ENCODE measurements at places on chromosomes 6 and 20. TPM values are rescaled to one million over a fixed set of nuclear protein-coding genes. Genes with fewer than 3 reads are reported as not detected.

Gene PNLDC1
- total RNA-seq, result 0.51 TPM

Gene PREP
- total RNA-seq, result 20.3 TPM

Gene STMND1
- not detected for total RNA-seq

Gene C6orf62
- total RNA-seq, result 205 TPM

Gene SLC35D3
- total RNA-seq, result not detected

Gene ANGPT4
- total RNA-seq, result not detected

Gene LHFPL5
- not detected for total RNA-seq

Gene BPIFB4
- not detected for total RNA-seq

Gene GMPR
- total RNA-seq, result 26.0 TPM

Gene RAB44
- not detected for total RNA-seq

Gene SUMO4
- 1.3 TPM for total RNA-seq

Gene LAMA2
- total RNA-seq, result 0.74 TPM

Gene THEMIS
- total RNA-seq, result not detected

Gene TGM3
- total RNA-seq, result not detected

Gene PGC
- not detected for total RNA-seq

Gene EPB41L1
- total RNA-seq, result 21.1 TPM

Gene TRPC4AP
- total RNA-seq, result 100 TPM

Gene TMEM170B
- total RNA-seq, result 2.4 TPM

Gene BTBD9
- total RNA-seq, result 12.1 TPM

Gene EFCAB8
- total RNA-seq, result under 0.01 TPM

Gene NOL4L
- 16.5 TPM for total RNA-seq

Gene PI3
- not detected for total RNA-seq

Gene RSPH4A
- total RNA-seq, result 0.68 TPM

Gene C6orf132
- total RNA-seq, result not detected

Gene ID4
- total RNA-seq, result 0.85 TPM

Gene PPP1R3G
- 0.74 TPM for total RNA-seq

Gene HRH3
- not detected for total RNA-seq

Gene SLA2
- total RNA-seq, result not detected

Gene WFDC6
- total RNA-seq, result not detected

Gene KCNQ2
- total RNA-seq, result not detected

Gene PRICKLE4
- total RNA-seq, result 6.9 TPM

Gene THBS2
- 2.0 TPM for total RNA-seq

Gene CRISP3
- total RNA-seq, result not detected

Gene MYLK2
- total RNA-seq, result 8.5 TPM

Gene NRSN1
- not detected for total RNA-seq

Gene CD40
- 21.3 TPM for total RNA-seq

Gene NKX2-2
- total RNA-seq, result not detected

Gene ADGRB3
- not detected for total RNA-seq

Gene ACTL10
- 2.2 TPM for total RNA-seq

Gene RIPOR3
- 0.68 TPM for total RNA-seq

Gene NECAB3
- 12.4 TPM for total RNA-seq

Gene SLC32A1
- total RNA-seq, result not detected

Gene BTNL2
- total RNA-seq, result not detected

Gene CLPSL1
- not detected for total RNA-seq

Gene GLP1R
- total RNA-seq, result not detected

Gene TRERF1
- 0.17 TPM for total RNA-seq

Gene OR12D3
- not detected for total RNA-seq

Gene APOM
- total RNA-seq, result 0.37 TPM

Gene TM9SF4
- 33.5 TPM for total RNA-seq

Gene HLA-DRA
- total RNA-seq, result not detected

Gene PPP1R18
- 41.7 TPM for total RNA-seq

Gene SIM1
- total RNA-seq, result 0.17 TPM

Gene ZNF311
- total RNA-seq, result 0.17 TPM

Data from dermis blood vessel endothelial cell (primary cell).